ENCODE measurements at places on chromosomes 6 and 20.

DNA sequence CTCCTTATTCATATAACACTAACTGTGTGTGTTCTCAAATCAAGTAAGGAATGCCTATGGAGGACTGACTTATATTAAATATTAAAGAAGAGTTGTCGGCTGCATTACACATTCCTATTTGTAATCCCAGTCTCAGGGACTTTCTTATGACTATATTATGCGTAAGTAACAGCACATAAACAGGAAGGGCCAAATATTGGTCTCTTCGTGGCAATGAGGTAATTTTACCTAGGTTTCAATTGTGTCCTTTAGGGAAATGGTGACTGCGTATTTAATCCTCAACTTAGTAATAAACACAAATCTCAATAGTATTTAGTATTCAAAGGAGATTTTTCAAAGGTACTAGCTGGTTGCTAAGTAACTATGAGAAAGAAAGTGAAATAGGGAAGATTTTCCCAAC, 22.8 kb upstream of the EPM2A start:
- DNase-seq, result no peak

- no peak for DNase-seq
These were observed 680.4 kb upstream of the MAP3K7 start for GRCh38 chr6:91267246-91267645.

DNA sequence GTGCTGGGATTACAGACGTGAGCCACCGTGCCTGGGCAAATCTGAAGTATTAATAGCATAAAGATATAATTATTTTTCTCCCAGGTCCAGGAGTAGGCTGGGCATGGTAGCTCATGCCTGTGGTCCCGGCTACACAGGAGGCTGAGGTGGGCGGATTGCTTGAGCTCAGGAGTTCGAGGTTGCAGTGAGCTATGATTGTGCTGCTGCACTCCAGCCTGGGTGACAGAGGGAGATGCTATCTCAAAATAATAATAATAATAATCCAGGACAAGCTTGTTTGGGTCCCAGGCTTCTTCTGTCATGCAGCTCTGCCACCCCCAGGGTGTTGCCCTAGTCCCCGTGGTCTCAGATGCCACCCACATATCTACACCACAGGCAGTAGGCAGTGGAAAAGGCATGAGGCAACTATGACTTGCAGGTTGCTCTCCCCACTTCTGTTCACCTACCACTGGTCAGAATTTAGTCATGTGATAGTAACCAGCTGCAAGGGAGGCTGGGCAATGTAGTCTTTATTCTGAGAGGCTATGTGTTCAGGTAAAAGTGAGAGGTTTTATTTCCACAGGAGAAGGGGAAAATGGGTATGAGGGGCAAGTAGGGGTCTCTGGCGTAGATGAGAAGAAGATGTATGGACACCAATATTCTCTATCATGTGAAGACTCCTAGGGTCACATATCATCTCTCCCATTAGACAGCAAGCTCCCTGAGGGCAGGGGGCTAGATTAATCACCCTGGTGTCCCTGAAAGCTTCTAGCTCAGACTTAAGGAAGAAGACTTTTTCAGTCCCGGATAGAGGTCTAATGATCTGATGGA, 25.7 kb downstream of the TCF15 start:
- DNase-seq, result peak; percentile 35

- no peak for DNase-seq
These were observed 45.1 kb downstream of the TMEM242 start for GRCh38 chr6:157278171-157278570.

DNA sequence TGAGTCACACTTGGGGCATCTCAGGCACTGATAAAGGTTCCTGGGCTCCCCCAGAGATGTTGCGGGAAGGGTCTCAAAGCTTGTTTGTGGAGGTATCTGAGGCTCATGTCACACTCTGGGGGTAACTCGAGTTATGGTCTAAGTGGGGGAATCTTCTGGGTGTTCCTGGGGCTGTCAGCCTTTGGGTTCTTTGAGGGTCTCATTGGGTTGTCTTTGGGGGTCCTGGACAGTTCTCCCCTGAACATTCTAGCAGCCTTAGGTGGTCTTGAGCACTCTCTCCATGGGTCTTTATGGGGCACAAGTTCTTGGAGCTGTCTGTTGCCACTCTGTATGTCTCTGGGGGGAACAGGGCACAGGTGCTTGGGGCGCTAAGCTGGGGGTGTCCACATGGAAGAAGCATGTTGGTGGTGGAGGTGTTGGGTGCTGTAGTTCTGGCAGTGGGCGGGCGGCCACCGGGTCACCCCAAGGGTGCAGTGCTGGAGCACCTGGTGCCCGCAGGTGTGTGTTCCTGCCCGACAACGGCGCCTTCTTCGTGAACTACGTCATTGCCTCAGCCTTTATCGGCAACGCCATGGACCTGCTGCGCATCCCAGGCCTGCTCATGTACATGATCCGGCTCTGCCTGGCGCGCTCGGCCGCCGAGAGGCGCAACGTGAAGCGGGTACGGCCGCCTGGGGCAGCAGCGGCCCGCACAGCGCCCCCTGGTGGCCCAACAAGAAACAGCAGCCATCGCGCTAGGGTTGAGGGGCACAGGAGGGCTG, 7.1 kb upstream of the CAPN11 start:
- peak; percentile 75 for DNase-seq

- DNase-seq, result peak; percentile 24
These were observed 90.4 kb downstream of the CARMIL1 start for GRCh38 chr6:25369433-25370177.

- no peak for DNase-seq
These were observed at the start of gene PSORS1C2 for GRCh38 chr6:31138982-31139381. TSS of gene PSORS1C2 (minus strand) at chr6:31139066. CDS start at chr6:31139026, 40 bp downstream.

DNA sequence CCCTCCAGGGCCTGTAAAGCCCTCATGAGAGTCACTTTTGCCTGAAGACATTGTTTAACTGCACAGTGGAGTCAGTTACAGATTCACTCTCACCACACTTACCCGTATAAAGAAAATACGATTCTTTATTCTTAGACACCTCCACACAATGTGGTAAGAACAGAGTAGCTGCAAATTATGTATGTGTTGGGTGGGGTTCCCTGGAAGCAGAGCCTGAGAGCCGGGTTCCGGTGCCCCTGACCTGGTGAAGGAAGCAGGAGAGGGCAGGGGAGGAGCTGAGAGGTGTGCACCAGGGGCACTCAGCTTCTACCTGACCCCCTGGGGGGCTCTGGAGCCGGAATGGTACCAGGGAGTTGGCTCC, 11.5 kb downstream of the BANF2 start:
- DNase-seq, result no peak

GRCh38 chr6:165556116-165556843, 106.8 kb downstream of the PDE10A start:
- no peak for DNase-seq

DNA sequence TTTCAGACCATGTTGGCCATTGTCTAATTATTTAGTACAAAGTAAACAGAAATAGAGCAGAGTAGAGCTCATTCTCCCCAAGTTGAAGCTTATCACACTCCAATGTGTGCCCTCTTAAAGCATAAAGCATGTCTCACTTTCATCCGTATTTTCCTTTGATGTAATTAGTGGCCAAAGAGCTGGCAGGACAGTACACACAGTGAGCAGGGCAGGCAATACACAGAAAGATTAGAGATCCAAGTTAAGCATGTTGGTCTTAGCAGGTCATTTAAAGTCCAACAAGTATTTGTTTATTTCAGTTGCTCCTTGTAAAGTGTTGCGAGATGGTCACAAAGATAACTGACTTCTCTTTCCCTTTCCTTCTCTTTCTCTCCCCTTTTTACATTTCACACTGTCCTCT, 47.2 kb downstream of the RFX6 start:
- no peak for DNase-seq

GRCh38 chr6:64023693-64024092, 388.1 kb downstream of the PHF3 start:
- DNase-seq, result no peak

DNA sequence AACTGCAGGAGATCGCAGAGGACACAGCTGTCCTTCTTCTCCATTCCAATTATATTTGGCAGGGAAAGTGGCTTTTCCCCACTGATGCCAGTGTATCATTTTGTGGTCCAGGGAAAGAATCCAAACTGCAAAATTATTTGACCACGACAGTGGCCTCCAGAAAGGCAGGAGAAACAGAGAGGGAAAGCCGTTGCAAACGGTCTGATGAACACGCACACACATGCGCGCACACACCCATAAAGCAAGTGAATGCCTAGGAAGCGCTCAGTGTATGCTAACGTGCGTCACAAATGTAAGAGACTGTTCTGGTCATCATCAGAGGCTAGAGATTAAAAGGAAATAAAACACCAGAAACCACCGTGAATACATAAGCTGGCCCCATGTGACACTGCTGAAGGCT, 54.0 kb downstream of the NPEPL1 start:
- no peak for DNase-seq

DNA sequence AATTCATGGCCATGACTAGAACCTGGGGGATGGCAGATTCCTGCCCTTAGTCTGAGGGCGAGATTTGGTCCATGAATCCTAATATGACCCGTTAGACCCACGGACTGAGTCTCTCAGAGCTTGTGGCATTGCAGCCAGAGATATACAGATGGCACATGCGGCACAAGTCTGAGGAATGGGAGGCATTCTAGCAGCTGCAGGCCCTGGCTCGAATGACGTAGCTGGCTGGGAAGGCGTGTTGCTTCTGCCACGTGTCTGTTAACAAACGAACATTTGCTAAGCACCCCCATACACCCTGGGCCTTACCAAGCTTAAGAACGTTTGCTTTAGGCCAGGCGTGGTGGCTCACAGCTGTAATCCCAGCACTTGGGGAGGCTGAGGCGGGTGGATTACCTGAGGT, 68.0 kb downstream of the CD164 start:
- no peak for DNase-seq

DNA sequence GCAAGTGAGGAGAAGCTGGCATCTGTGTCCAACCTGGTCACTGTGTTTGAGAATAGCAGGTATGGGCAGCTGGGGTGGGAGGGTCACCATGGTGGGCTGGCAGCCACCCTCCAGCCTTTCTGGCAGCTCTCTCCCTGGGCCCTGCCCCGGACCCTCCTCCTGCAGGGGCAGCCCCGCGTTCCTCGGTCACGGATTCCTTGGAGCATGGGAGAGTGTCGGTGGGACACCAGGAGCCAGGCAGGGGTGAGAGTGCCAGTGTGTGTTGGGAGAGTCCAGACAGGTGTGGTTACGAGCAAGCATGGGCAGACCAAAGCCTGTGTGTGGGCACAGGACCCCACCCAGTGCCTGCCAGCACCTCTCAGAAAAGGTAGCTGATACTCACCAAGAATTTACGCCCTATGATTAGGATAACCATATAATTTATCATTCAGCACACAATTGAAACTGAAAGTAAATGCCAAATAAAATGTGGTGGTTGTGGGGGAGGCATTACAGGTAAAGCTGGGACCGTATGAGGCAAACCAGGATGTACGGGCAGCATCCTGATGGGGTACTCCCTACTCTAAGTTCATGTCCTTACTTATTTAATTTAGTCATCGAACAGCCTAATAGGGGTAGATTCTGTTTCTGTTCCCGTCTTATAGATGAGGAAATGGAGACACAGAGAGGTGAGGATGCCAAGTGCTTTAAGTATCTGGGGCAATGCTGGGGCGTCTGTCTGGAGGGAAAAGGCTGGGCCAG, 542 bp downstream of the FGD2 start:
- DNase-seq, result no peak

GRCh38 chr20:24096864-24097450, 108.4 kb upstream of the GGTLC1 start:
- no peak for DNase-seq

GRCh38 chr20:48901326-48901725, 20.2 kb upstream of the ARFGEF2 start:
- DNase-seq, result no peak

- no peak for DNase-seq
These were observed 48.1 kb downstream of the CTCFL start for GRCh38 chr20:57476641-57477461.

- no peak for DNase-seq
These were observed 41.7 kb downstream of the JPH2 start for GRCh38 chr20:44145131-44145775.

GRCh38 chr6:61841958-61842357, 444.1 kb downstream of the KHDRBS2 start:
- DNase-seq, result no peak

DNA sequence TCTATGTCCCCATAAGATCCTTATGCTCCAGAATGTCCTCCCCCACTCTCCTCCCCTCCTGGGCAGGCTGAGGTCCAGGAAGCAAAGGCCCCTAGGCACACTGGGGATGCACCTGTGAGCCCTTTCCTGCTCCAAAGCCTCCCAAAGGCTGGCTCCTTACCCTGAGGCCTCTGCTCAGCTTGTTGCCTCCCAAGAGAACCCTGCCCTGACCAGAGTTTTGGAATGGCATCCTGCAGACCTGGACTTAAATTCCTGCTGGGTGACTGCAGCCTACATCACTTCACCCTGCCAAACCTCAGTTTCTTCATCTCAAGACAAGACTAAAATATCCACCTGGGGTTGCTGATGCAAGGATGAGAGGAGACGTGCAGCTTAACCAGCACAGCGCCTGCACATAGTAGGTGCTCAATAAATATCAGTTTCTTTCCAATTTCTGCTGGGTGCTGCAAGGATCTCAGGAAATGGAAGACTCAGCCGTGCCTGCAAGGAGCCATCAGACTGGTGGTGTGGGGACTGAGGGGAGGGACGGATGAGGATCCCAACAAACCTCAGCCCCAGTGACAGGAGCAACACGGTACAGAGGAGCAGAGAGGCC, 2.1 kb upstream of the LBP start:
- no peak for DNase-seq
